ENCODE measurements at places on chromosomes 1 and 21.

GRCh38 chr1:181257117-181257516 is 168.6 kb downstream of the IER5 start:
- no peak for DNase-seq

GRCh38 chr1:94113589-94114226 is 7.2 kb downstream of the ABCA4 start:
- DNase-seq, result no peak

- DNase-seq, result no peak
These were observed 35.5 kb downstream of the CACHD1 start for GRCh38 chr1:64505232-64505943.

- no peak for DNase-seq
These were observed 113.6 kb upstream of the TIAM1 start for GRCh38 chr21:31457675-31458074.

GRCh38 chr1:7366955-7367665 is 404.0 kb upstream of the VAMP3 start:
- peak; percentile 96 for DNase-seq

DNA sequence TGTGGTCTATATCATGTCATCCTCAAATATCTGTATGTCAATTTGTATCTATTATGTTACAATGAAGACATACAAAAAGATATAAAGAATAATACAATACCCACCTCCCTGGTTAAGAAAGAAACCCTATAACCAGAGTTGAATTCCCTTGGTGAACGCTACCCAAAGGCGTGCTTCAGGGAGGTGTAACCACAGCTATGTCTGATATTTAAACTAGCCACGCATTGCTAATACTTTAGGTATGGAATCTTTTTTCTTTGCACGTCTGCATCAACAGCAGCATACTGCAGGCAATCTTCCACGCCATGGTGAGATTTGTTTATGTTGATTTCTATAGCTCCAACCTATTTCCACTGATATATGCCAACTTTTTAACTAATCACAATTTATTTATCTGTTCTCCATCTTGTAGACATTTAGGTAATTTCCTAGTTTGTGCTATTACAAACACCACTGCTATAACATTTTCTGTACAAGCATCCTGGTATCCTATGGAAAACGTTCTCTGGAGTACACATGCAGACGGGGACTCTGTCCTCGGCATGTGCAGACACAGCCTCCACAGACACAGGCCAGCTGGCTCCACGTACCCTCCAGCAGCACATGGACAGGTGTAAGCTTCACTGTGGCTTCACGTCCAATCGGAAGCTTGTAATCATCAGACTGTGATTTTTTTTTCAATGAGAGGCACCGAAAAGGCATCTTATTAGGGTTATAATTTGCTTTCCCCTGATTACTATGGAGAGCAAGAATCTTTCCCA is 58.5 kb downstream of the HSF2BP start:
- no peak for DNase-seq

- DNase-seq, result no peak
These were observed 26.5 kb downstream of the ZNF362 start for GRCh38 chr1:33282791-33283190.

DNA sequence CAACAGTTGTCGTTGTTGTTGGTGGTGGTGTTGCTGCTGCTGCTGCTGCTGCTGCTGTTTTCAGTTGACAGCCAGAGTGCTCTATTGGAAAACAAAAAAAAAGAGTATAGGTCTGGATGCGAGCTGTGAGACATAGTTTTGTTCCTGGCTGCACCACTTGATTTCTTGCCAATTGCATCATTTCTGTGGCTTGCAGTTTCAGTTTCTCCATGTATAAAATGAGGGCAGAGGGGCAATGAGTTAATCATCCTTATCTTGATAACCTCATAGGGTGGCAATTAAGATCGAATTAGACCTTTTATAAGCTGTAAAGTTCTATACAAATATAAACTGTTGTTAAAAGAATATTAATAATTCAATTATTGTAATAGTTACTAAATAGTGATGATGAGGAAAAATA is 156.7 kb downstream of the DMRTA2 start:
- DNase-seq, result no peak

DNA sequence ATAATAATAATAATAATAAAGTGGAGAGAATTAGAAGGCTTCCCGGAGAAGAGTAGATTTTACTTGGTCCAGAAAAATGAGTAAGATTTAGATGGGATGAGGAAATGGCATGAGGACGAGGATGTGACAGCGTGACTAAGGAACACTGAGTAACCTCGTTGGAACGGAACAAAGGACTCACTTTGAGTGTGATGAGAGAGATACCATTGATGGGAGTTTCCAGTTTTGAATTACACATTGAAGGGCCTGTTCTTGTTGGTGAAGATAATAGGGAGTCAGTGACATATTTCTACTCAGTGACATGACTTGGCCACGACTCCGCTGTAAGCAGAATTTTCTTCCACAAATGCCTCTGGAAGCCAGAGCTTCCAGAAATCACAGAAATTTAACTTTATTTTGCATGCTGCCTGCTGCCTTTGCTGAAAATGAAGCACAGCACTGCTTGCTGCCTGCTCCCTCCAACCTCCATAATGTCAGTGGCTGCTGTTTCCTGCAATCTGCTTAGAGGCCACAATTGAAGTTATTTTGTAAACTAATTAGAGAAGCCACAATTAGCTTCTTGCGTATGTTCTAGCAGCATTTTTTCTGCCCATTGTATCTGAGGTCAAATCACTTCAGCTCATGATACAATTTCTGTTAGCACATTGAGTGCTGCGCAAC is 33.7 kb upstream of the FBXO28 start:
- DNase-seq, result no peak

GRCh38 chr1:229159668-229160544 is 111.0 kb upstream of the RAB4A start:
- no peak for DNase-seq
